Ascending aorta (tissue), 2 donors: ENCODE measurements at places on chromosomes 3 and 15.

- no peak for DNase-seq
Measured at GRCh38 chr15:35936284-35936683, 390.3 kb upstream of the DPH6 start.

GRCh38 chr15:78037779-78038305 is 39.7 kb downstream of the TBC1D2B start:
- peak; percentile 56 for DNase-seq

DNA sequence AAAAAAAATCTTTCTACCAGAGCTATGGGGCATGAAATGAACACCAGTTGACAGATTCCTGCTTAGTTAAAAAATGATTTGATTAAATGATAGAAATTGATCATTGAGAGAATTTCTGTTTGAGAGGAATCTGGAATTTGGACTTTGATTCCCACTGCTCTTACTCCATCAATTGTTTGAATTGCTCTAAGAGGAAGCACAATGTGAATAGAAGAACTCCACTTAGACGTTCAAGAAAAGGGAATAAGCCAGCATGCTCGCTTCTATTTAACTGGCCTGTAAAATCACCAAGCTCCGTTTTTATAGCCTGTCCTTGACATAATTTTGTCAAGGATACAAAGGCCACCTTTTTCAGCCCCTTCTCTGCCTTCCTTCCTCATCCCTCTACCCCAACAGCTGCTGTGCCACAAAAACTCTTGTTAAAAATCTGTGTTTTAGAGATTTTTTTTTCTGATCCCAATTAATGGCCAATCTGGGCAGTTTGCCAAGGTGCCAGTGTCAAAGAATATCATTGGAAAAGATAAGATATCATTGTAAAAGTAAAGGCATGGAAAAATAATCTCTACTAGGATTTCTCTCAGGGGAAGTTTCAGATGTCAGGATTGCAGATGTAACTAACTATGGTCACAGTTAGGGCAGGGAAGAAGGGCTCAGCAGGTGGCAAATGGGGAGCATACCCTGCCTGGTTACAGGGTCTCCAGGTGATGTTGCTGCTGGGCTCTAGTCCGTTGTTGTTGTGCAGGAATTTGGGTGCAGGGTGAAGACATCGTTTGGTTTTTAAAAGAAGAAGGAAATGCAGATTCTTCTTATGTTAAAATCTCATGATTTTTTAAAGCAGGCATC is 301.8 kb upstream of the PDZRN3 start:
- no peak for DNase-seq

DNA sequence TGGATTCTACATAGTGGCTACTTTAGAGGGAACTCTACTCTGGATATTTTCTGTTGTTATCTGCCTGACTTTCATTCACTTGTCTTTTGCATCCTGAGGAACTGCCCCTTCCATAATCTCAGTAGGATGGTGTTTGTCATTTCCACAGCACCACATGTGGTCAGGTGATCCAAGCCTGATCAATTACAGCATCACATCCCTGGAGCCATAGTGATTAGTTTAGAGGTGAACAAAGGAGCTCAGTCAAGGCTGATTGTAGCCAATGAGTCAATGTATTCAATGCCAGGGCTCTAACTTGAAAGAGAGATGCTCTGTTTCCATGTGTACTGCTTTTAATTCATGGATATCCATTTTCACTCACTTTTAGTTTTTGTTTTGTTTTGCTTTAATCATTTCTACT is 478.7 kb upstream of the ADAMTS9 start:
- DNase-seq: no peak

GRCh38 chr3:161233557-161233956 is 12.4 kb downstream of the NMD3 start:
- no peak for DNase-seq

DNA sequence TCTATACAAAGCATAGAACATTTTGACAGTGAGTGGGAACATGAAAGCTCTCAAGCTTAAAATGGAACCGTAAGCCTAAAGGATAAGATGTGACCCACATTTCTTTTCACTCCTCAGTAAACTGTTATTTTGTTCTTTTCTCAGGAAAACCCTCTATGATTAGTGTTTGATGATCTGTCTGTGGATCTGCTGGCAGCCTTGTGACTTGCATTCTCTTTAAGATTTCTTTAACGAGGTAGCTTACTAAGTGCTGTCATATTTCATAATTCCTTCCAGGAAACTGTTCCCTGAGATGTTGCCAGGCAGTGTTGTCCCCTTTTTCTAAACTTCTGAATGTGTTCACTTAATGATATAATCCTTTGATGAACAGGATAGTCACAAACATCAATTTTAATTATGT is 167.6 kb downstream of the PYDC2 start:
- no peak for DNase-seq

GRCh38 chr3:95162794-95163193 is 1099.9 kb downstream of the NSUN3 start:
- no peak for DNase-seq

DNA sequence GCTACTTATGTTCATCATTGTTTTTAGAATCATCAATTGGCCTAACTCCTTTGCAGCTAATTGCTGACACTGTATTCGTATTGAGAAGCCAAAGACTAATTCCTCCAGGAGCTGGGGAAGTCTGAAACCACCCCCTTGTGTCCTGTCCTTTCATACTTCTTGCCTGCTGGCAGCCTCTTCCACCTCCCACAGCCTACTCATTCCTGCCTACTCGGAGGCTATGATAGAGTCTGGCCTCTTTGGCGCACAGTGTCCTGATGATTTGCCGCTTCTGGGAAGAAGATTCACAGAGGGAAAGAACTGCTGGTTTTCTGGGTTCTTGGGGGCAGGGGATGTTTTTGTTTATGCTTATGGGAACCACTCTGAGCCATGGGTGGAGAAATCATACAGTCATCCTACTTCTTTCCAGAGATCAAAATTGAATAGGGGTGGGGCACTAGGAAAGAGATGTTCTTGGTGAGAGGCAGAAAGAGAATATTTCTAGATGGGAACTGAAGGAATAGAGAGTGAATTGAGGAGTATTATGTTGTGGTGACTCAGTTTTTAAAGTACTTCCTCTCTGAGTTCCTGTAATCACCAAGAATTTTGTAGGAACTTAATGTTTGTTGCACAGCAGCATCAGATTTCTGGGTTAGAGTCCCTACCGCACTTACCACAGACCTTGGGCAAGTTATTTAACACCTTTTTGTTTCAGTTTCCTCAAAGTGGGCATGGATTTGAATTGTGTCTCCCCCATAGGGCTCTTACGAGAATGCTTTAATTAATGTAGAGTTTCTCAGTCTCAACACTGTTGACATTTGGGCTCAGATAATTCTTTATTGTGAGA is 22.1 kb upstream of the SCAANT1 start:
- DNase-seq: no peak

DNA sequence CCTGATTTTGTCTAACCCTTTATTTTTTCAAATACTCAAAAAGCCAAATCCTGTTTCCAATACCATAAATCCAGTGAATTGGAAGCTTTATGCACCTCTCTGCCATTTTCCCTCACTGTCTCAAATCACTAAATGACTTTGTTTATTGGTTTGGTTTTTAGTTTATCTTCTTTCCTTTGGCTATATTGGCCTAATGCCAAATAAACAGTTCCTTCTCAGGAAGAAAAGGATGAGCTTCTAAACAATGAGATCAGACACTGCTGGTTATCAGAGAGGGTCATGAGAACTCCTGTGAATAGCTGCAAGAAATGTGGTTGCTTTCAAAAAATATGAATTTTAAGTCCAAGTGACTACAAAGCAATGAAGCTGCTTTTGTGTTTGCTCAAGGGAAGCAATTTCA is 359.9 kb downstream of the MECOM start:
- DNase-seq: no peak

DNA sequence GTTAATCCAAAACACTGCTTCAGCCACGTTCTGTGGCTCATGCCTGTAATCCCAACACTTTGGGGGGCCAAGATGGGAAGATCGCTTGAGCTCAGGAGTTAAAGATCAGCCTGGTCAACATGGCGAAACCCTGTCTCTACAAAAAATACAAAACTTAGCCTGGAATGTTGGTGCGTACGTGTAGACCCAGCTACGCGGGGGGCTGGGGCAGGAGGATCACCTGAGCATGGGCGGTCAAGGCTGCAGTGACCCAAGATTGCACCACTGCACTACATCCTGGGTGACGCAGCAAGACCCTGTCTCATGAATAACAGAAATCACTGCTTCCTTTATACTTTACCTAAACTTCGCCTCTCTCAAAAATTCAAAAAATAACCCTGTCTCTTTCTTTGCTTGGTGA is 1325.0 kb upstream of the CADM2 start:
- DNase-seq: no peak

- DNase-seq: no peak
Measured at GRCh38 chr3:18401300-18401961, 23.7 kb downstream of the SATB1 start.

DNA sequence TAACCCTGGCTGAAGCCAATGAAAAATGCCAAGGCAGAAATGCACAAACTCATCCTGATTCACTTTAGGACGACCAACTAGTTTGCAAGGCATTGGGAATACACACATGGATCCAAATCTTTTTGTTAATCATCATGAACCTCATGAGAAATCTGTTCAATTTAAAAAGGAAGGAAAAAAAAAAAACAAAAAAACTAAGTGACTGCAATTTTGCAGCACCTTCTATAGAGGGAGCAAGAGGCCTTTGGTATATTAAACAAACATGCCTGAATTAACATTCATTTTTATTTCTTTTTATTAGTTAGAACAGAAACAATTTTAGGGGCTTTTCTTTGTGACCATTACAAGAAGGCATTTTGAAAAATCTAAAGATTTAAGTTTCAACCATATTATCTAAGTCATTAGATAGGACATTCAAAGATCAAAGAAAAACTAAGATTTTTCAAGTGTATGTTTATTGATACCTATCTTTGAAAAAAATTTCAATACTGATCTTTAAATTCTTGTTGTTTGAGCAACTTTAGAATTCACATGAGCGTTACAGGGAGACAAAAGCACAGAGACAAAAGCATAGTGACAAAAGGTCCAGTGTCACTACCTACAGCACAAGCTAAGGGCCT is 182.4 kb downstream of the CBLB start:
- no peak for DNase-seq

DNA sequence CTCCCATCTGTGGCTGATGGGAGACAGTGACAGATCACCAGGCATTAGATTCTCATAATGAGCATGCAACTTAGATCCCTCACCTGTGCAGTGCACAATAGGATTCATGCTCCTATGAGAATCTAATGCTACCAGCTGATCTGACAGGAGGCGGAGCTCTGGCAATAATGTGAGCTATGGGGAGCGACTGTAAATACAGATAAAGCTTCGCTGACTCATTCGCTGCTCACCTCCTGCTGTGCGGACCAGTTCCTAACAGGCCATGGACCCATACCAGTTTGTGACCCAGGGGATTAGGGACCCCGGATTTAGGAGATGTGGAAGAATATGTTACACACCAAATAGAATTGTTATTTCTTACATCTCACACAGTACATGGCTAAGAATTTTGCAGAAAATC is 6.7 kb downstream of the ARGFX start:
- no peak for DNase-seq

- DNase-seq: no peak
Measured at GRCh38 chr3:74624301-74624700, 9.8 kb upstream of the CNTN3 start.

- DNase-seq: no peak
Measured at GRCh38 chr3:15645246-15645645, 43.7 kb downstream of the BTD start.

- no peak for DNase-seq
Measured at GRCh38 chr3:186035277-186035676, 73.6 kb downstream of the ETV5 start.

GRCh38 chr3:123015596-123015995 is 12.0 kb downstream of the SEMA5B start:
- DNase-seq: no peak

GRCh38 chr15:60889491-60889890 is 339.6 kb downstream of the RORA start:
- no peak for DNase-seq

- no peak for DNase-seq
Measured at GRCh38 chr15:93048759-93049161, 40.3 kb downstream of the RGMA start.

DNA sequence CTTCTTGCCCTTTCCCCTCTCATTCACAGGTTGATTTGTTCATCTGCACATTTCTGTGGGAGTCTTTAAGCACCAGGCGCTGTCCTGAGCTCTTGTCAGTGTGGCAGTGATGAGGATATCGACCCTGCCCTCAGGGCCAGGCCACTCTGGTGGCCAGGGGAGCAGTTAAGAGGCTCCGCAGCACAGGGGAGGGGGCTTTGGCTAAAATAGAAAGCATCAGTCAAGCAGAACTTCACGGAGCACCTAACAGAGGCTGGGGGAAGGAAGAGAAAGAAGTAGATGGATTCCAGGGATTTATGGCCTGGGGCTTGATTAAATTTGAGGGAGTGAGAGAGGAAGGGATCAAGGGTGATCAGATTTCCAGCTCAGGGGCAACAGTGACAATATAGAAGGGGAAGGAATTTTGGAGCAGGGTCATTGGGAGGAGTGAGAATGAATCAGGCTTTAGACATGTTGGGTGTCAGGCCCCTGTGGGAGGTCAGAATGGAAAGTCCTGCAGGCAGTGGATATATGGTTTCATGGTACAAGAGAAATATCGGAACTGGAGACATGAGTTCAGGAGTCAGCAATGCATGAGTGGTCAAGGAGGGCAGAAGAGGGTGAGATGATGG is 73.0 kb upstream of the GLCE start:
- DNase-seq: no peak

DNA sequence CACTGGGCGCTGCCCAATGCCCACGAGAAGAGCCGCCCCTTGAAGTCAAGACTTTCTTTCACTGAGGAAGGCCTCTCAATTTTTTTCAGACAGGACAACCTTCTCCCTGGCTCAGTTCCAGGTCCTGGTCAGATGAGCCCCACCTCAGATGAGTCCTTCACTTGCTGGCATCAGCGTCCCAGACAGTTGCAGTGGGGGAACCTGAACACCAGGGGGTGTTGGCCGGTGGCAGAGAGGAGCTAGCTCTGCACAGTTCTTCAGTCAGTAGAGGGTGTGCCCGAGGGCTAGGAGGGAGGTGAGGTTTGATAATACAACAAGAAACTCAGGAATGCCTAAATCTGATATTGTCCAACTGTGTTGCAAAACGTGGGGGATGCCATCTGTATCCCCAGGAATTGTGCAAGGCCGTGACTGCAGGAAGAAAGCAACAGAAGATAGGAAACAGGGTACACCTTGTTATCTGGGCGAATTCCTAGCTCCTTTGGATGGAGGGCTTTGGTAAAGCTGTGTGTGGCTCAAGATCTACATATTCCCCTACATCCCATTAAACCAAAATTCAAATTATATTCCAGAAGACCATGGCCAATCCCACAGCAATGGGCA is 34.3 kb downstream of the CCR3 start:
- no peak for DNase-seq

GRCh38 chr15:27967541-27967940 is 131.6 kb downstream of the OCA2 start:
- DNase-seq: no peak

GRCh38 chr3:46297658-46298423 is 55.6 kb downstream of the CCR3 start:
- DNase-seq: no peak

DNA sequence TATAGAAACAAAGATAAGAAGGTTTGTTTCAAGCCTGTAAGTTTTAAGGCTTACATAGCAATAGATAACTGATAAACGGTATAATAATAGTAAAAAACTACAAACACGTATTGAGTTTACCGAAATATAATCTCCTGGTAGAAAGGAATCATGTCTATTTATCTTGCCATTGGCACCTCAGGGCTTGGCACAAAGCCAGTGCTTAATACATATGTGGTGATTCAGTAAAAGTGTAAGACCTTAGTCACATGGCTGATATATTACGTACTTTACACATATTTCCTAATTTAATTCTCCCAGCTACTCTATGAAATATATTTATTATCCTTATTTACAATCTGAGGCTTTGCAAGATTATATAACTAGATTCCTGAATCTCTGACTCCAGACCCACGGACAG is 32.0 kb upstream of the SLCO3A1 start:
- no peak for DNase-seq

- DNase-seq: no peak
Measured at GRCh38 chr3:138829886-138830510, 4.7 kb downstream of the PIK3CB start.
